ENCODE measurements at places on chromosomes 12 and 14.

- DNase-seq, result no peak
Observed at GRCh38 chr14:91358654-91359220, 58.9 kb downstream of the CCDC88C start.

DNA sequence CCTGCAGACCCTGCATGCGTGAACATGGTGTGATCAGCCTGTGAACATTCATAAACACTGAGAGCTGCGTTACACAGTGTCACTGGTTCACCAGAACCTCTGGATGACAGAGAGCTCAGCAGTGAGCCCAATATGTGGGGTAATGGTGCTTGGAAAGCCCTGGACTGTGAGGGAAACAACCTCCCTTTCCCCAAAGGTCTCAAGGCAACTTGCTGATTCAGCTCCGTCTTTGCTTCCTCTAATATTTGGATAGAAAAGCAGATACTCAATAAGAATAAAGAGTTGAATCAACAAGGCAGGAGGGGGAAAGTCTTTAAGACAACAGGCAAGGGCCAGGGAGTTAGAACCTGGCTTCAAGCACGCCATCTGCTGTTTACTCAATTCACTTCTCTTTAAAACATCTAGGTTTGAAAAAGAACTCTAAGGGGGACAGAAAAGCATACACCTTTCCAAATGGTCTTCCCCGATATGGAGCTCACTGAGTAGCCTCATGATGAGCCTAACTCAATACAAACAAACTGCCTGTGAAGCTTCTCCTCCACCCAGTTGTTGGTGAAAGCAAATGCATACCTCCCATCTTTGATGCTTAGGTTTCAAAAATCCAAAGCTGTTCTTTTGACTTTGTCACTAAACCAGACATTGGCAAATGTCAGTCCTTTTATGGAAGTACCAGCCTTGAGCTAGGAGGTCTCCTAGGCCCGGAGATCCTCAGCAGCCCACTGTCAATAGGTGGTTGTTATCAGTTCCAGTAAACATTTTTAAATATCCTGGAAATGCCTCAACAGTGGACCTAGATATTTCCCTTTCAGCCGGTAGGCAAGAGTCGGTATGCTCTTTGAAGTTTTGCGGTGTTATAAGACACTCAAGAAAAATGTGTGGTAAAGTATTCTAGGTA, 76.1 kb downstream of the SAMD4A start:
- DNase-seq, result peak; percentile 58

- DNase-seq, result no peak
Observed at GRCh38 chr12:49031573-49032161, 13.1 kb upstream of the PRKAG1 start.

- peak; percentile 63 for DNase-seq
Observed at GRCh38 chr12:124684971-124685688, 117.7 kb upstream of the NCOR2 start.

GRCh38 chr12:94204499-94205247, 56.3 kb downstream of the PLXNC1 start:
- no peak for DNase-seq

GRCh38 chr12:114265036-114265435, 140.9 kb downstream of the TBX5 start:
- DNase-seq, result no peak

All from lung microvascular endothelial cell (primary cell).